ENCODE measurements at places on chromosomes 11 and 22. TPM values are rescaled to one million over a fixed set of nuclear protein-coding genes. Genes with fewer than 3 reads are reported as not detected.

Gene HEPN1
- not detected for total RNA-seq

Gene CRYBB2
- total RNA-seq: not detected

Gene OR8G5
- total RNA-seq: not detected

Gene CHADL
- total RNA-seq: 3.1 TPM

Gene VWCE
- total RNA-seq: 8.7 TPM

Gene KIAA1671
- total RNA-seq: 29.1 TPM
